ENCODE measurements at places on chromosomes 11 and 22.

GRCh38 chr11:88363648-88364065, 26.1 kb upstream of the CTSC start:
- DNase-seq: no peak

- DNase-seq: no peak
Observed at GRCh38 chr11:83092488-83093384, 21.0 kb upstream of the RAB30 start.

- no peak for DNase-seq
Observed at GRCh38 chr11:27672836-27673464, 27.3 kb downstream of the BDNF start.

- no peak for DNase-seq
Observed at GRCh38 chr11:8239536-8240228, 24.0 kb downstream of the LMO1 start.

- DNase-seq: no peak
Observed at GRCh38 chr11:67054346-67054835, 2.3 kb upstream of the RHOD start.

- no peak for DNase-seq
Observed at GRCh38 chr11:27084518-27084917, 43.9 kb downstream of the BBOX1 start.

DNA sequence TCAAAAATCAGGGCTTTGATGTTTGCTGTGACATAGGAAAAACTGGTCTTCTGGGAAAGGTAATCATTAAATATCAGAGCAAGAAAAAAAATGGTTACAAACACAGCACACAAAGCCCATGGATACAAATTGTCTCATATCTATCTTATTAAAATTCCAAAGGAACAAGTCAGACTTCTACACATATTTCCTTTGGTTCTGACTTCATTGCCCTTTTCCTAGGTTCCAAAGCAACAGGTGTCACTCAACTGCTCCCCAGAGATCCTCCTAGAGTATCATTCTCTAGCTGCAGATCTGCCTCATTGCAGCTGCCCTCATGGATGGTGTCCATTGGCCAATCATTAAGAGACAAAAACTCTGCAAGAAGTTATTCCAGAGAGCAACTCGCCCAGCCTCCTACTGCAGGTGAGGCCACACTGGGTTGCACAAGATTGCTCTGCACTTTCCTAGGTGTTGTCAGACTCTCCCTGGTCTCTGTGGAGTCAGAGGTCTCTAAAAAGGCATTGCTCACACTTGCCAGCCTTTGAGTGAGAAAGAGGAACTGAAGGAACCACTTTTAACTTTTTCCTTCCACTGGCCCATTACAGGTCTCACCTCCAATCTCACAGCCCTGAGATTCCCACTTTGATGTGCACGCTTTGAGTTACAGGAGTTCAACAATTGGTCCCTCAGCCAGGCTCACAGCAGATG, 5.7 kb downstream of the DRICH1 start:
- DNase-seq: no peak

DNA sequence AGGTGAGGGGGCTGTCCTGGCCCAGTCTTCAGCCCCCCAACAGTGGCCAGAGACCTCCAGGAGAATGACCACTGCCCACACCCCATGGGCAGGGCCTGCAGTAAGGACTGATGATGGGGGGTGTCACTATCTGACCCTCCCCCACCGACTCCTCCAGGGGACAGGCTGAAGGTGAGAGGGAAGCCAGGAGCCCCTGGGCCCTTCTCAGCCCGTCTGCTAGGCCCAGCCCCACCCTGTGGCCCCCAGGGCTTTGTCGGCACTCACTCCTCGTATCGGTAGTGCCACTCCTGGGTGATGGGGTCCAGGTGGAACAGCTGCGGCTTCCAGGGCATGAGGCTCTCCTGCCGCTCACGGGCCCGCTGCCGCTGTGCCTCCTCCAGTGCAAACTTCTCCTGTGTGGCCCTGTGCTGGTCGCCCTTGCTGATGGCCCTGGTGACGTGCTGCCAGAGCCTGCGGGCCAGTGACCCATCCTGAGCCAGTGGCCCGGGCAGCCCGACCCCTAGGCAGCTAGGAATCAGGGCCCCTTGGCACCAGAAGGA, 35.4 kb upstream of the CARS1 start:
- DNase-seq: no peak

- no peak for DNase-seq
Observed at GRCh38 chr11:113274713-113275582, 39.4 kb upstream of the TTC12 start.

GRCh38 chr22:48389916-48390315, 1437.8 kb downstream of the BRD1 start:
- DNase-seq: no peak

DNA sequence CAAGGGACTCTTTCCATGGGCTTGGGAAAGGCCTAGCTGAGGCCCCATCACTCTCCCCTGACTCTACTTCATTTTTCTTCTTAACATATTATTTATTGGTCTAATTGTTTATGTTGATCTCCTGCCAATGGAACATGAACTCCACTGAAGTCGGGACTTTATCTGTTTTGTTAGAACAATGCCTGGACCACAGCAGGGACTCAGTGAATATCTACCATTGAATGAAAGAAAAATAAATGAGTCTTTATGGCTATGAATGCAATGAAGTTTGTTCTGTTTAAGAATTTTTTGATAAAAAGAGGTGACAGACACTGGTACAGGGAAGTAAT, 112.3 kb downstream of the ADAMTS15 start:
- no peak for DNase-seq

DNA sequence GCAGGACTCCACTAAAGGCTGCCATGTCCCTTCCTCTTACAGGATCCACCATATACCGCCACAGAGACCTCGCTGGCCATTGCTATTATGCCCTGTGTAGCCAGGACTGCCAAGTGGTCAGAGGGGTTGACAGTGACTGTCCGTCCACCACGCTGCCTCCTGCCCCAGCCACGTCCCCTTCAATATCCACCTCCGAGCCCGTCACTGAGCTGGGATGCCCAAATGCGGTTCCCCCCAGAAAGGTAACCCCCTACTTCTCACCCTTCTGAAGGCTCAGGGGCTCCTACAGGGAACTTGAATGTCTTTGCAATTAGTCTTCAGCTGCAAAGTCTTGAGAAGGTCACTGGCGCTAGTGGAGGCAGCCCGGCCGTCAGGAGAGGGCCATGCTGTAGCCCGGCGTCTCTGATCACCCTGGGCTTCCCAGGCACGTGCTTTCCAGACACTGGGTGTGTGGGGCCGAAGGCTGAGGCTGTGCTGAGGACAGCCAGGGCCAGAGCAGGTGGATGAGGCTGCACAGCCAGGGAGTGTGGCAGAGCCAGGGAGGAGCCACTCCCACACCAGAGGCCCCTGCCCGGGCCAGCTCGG, 30.0 kb upstream of the MUC5B start:
- no peak for DNase-seq

GRCh38 chr11:47148903-47149531, 27.7 kb downstream of the ARFGAP2 start:
- no peak for DNase-seq

GRCh38 chr11:65043881-65044501, 3.0 kb downstream of the SAC3D1 start:
- DNase-seq: no peak

DNA sequence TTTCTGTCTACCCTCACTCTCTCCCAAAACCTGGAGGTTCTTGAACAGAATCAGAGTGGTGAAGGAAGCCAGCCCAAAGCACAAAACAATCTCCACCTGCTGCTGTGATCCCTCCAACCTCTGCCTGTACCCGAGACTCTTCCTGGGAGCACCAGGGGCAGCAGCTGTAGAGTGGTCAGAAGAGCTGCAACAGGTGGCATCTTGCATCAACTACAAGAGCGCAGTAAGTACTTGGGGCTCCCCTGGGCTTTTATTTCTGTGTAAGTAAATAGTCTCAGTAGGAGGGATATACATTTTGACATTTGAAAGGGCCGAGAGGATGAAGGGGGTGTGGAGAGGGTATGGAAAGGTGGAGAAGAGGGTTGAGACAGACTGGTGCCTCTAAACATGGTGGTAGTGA, 8.3 kb upstream of the UBQLNL start:
- DNase-seq: no peak

- no peak for DNase-seq
Observed at GRCh38 chr11:14067686-14068085, 105.2 kb downstream of the SPON1 start.

GRCh38 chr11:68383976-68384501, 71.6 kb downstream of the LRP5 start:
- DNase-seq: peak; percentile 72

GRCh38 chr11:57668434-57668782, 494 bp downstream of the ZDHHC5 start:
- DNase-seq: no peak

- no peak for DNase-seq
Observed at GRCh38 chr11:11582011-11582701, 39.6 kb downstream of the GALNT18 start.

- no peak for DNase-seq
Observed at GRCh38 chr11:69939551-69940245, 120.5 kb upstream of the FGF3 start.

DNA sequence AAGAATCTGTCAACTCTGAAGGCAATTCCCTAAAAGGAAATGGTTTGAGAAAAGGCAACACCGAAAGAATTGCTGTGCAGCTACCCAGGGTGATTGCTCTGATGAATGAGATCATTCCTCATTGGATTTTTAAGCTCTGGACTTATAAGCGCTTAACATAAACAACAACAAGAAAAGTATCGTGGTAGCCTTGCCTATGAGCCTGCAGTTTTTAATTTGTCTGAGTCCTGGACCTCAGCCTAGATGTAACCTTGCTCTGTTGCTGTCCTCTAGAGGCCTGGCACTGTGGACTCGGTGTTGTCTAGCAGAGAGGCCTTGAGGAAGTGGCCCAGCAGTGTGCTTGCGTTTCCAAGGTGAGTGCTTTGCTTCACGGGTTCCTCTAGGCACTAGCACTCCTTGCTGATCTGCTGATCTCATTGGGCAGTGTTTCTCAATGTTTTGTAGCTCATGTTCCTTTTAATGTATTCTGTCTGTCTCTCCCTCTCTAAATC, 20.4 kb downstream of the CCDC81 start:
- DNase-seq: no peak

DNA sequence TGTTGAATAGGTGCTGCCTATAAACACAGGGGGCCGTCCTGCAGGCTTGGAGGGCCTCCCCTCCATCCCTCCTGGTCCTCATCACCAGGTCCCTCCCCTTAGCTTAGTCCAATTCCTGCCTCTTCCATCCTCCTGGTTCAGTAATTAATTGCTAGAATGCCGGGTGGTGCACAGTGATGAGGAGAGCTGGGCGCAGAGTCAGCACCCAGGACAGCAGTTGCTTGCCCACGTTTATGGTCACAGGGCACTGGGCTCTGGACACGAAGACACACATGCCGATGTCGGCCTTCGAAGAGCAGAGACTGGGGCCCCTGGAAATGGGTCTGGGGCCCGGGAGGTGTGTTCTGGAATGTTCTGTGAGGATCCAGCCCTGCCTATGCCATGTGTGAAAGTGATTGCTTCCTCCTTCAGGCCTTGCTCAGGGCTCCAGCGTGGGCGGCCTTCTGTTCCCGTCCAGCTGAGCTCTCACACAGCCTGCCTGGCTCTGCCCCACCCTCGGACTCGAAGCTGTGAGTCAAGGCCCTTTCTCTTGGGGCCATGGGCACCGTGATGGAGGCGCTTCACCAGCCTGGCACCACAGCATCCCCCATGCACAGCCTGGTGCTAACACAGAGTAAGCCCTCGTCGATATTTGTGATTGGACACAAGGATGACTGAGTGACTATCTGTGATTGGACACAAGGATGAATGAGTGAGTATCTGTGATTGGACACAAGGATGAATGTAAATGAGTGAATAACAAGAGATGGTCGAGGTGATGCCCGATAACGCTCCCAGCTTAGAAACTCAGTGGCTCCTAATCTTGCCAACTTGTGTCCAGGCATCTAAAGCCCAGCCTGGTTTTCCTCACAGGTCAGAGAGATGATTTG, 884.7 kb downstream of the BRD1 start:
- DNase-seq: no peak

DNA sequence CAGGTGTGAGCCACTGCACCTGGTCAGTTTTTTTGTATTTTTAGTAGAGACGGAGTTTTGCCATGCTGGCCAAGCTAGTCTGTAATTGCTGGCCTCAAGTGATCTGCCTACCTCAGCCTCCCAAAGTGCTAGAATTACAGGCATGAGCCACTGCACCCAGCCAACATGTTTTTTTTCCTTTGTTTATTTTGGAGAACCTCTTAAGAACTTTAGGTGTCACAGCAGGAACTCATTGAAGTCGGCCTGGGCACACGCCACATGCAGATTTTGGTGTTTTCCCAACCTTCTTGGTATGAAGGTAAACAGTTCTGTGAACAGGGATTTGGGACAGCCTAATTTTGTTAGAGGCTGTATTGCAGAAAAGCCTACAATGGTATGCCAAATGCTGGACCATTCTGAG, 9.4 kb downstream of the DIXDC1 start:
- DNase-seq: no peak

- DNase-seq: no peak
Observed at GRCh38 chr11:72369743-72370142, 64.6 kb downstream of the CLPB start.

GRCh38 chr22:21866833-21867527, 465 bp downstream of the MAPK1 start:
- DNase-seq: no peak

GRCh38 chr22:50696251-50696798, 23.7 kb downstream of the SHANK3 start:
- DNase-seq: no peak

- no peak for DNase-seq
Observed at GRCh38 chr11:65432686-65433582, 10.3 kb downstream of the NEAT1 start.

GRCh38 chr11:64674774-64675173, 48.2 kb downstream of the NRXN2 start:
- DNase-seq: no peak

DNA sequence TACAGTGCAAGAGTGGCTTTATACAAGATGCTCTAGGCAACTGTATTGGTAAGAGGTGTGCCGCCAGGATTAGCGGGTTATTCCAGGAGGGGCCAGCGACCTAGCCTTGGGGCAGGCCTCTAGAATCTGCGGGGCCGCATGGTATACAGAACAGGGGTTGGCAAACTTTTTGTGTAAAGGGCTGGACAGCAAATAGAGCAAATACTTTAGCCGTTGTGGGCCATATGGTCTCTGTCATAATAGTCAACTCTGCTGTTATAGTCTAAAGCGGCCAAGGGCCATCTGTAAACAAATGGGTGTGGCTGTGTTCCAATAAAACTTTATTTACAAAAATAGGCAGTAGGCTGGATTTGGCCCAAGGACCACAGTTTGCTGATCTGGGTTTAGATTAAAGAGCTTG, 32.6 kb downstream of the FBLN1 start:
- no peak for DNase-seq

GRCh38 chr11:115961159-115962003, 457.2 kb upstream of the CADM1 start:
- DNase-seq: no peak
